Ammon's horn (tissue), 1 donor: ENCODE measurements at places on chromosomes 5 and 9.

DNA sequence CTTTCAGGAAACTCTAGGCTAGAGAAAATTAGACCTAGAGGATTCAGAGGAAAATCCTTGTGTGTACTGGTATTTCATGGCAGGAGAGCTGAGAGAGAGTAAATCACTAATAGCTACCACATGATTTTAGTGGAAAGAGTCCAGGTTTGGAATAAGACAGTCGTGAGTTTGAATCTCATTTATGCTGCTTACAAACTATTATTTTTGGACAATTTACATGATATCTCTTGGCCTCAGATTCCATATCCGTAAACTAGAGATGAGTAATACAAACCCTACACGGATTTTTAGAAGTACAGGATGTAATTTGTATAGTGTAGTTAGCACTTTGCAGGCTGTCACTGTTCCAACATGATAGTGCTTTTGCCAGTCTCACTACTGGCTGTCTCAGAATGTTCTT lies 2.7 kb downstream of the IL31RA start:
- DNase-seq: no peak

DNA sequence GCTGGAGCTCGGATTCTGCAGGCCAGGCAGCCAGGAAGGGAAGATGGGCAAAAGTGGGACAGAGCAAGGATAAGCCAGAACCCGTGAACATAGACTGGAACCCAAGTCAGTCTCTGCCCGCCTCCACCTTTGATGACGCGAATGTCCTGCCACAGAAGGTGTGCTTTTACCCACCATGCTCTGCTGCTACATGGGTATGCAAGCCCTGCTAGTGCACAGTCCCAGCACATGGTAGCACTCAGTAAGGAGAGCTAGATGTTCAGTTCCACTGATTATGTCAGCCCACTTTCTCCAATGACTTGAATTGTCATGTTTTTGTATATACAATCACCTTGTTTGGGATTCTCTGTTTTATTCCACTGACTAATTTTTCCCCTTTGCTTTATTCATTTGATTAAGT lies 11.4 kb upstream of the CD72 start:
- no peak for DNase-seq

GRCh38 chr9:129759319-129759718 lies 6.5 kb upstream of the PTGES start:
- no peak for DNase-seq

DNA sequence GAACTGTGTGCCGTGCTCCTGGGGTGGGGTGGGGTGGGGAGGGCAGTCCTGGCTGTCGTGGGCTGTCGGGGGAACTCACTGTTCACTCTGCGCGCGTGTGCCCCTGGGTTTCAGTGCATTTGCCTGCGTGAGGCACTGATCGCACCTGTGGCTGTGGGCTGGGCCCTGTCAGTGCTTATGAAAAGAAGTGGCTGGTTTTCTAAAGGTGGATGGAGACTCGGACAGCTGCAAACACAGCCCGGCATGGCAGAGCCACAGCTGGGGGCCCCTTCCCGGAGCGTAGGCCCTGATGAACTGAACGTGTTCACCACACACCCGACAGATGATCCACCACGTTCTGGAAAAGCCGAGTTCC lies 42.7 kb downstream of the NKD2 start:
- no peak for DNase-seq

DNA sequence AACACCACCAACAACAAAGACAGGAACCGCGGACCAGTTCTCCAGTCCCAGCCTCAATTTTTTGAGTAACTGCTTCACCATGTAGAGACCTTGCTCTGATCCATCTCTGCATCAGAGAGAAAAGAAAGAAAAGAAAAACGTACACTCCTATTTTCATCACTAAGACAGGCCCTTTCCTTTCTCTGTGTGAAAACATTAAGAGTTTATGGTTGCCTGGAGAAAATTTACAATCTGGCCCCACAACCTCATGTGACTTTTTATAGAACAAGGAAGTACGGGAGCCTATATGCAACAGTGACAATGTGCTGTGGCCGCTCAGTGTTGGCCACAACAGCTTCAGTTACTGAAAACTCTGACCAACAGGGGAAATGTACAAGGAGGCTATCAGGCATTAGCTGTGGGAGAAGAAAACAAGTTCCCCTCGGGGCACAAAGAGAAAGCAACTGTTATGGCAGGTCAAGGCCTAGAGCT lies 272.9 kb upstream of the PTGER4 start:
- no peak for DNase-seq

- no peak for DNase-seq
Observed at GRCh38 chr9:16505199-16505598, 365.3 kb downstream of the BNC2 start.
